ENCODE measurements at places on chromosomes 4 and X.

DNA sequence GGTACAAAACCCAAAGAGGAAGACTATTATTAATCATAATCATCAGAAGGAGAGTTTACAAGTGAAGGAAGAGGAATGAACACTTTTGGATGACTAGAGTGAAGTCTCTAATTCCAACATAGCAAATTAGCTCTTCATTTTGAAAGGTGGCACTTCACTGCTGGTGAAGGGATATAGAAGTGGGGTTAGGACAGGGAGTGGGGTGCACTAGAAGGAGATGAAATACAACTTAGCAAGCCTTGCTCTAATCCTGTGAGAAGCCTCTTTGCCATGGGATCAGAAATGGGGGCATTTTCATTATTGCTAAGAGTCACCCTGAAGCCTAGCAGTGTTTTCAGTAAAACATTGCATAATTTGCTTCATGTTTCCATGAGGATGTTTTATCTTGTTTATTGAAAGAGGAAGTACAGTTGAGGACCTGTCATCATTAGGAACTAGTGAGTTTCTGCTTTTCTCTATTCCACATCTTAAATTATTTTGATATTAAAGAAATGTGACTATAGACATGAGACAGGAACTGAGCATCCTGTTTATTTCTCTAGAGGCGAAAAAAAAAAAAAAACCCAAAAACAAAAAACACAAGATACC is 9.3 kb upstream of the GRPR start:
- peak; percentile 28 for DNase-seq

DNA sequence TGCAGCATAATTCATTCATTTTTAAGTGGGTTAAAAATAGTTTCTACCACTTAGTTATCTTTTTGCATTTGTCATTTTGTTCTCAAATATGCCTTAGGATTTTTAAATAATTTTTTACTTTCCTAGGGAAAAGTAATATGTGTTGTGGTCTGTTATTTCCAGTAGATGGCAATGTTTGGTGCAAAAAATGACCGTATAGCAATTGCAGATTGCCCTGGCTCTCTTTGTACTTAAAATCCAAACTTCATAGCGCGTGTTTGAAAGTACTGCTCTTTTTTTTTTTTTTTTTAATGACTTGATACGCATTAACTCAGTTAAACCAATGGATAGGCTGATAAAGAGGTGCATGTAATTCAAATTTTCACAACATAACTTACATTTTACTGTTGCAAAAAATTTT is 74.4 kb upstream of the RBMX start:
- peak; percentile 25 for DNase-seq

GRCh38 chrX:71510161-71510560 is 22.7 kb upstream of the OGT start:
- peak; percentile 47 for DNase-seq

DNA sequence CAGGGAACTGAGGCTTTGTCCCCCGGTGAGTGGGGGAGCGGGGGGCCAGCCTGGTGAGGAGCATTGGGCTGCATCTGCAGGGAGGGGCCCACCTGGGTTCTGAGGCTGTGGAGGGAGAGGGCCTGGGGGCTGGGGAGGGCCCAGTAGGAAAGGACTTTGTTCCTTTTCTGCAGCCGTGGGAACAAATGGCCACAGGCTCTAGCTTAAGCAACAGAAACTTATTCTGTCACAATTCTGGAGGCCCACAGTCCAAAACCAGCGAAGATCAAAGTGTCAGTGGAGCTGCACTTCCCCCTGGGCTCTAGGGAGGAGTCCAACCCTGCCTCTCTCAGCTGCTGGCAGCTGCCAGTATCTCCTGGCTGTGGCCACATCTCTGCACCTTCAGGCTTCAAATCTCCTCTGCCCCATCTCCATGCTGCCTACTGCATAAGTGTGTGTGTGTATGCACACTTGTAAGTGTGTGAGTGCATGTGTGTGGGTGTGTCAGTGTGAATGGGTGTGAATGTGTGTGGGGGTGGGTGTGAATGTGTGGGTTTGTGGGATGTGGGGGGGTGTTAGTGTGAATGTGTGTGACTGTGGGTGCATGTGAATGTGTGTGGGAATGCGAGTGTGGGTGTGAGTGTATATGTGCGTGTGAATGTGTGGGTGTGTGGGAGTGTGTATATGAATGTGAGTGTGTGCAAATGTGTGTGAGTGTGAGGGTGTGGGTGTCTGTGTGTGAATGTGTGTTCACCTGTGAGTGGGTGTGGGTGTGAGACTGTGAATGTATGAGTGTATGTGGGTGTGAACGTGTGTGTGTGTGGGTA is 204.5 kb upstream of the PSAPL1 start:
- peak; percentile 95 for DNase-seq

- peak; percentile 27 for DNase-seq
These were observed 47.9 kb downstream of the CXCL1 start for GRCh38 chr4:73917081-73917501.

- no peak for DNase-seq
These were observed 222.8 kb downstream of the FRMPD4 start for GRCh38 chrX:12360986-12361598.

DNA sequence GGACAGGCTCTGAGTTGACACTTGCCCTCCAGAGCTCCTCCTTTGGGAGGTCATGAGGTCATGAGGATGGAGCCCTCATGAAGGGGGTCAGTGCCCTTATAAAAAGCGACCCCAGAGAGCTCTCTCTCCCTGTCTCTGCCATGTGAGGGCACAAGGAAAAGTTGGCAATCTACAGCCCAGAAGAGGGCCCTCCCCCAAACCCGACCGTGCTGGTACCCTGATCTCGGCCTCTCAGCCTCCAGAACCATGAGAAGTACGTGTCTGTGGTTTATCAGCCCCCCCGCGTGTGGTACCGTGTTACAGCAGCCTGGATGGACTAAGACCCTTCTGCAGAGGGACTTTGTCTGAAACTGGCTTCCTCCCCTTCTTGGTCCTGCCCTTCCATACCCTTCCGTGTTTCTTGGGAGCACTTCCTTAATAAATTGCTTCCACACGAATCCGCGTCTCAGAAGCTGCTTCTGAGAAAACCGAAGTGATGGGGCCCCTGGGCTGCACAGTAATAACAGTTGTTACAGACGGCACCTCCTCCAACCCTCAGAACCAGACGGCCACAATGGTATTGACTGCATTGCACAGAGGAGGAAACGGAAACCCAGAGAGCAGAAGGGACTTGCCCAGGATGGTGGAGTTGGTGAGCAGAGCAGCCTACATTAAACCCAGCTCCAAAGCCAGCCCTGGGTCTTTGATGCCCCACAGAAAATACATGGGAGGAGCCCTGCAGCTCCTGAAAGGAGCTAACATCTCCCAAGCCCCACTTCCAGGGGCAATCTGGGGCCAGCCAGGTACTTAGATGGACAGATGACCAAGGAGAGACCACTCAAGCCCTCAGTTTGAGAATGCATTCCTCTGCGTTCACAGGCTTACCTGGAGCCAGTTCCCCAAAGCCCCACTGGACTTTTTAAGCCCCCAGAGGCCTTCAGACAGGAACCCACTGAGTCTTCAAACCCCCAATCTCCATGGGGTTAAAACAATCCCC is 242.7 kb downstream of the BCOR start:
- peak; percentile 57 for DNase-seq

- DNase-seq: no peak
These were observed 1.2 kb downstream of the GPM6B start for GRCh38 chrX:13815664-13816063.

- DNase-seq: peak; percentile 93
These were observed 126.8 kb downstream of the IRF2 start for GRCh38 chr4:184347251-184348239.

DNA sequence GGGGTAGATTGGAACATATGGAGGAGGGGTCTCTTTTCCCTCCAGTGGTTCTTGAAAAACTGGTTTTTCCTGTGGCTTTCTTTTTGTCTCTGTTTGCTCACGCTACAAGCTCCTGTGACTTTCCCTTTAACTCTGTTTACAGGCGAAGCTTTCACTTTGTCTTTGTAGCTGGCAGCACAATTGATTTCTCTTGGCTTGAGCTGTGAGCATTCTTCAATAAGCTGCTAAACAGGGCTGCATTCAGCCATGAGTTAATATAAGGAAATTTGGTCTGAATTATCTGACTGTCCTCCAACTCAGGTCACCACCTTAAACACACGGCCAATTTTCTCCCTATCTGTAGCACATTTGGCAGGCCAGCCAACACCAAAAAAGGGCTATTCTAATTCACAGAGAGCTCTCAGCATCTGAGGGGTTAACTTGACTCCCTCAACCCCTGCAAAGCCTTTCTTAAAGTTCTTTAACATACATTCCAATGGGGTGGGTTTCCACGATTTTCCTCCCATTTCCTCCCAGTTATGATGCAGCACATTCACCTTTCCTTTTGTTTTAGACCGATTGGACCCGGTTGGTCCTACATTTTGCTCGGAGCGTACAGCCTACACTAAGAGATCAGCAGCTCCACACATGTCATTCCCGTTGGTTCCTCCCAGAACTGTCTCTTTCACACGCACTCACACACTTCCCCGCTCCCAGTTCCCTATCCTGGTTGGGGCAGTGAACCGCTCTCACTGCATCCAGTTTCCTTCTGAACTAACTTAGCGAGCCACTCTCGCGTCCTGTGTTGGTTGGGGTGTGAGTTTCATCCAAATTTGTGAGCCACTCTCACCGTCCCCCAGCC is 45.4 kb downstream of the UGT2A3 start:
- no peak for DNase-seq

DNA sequence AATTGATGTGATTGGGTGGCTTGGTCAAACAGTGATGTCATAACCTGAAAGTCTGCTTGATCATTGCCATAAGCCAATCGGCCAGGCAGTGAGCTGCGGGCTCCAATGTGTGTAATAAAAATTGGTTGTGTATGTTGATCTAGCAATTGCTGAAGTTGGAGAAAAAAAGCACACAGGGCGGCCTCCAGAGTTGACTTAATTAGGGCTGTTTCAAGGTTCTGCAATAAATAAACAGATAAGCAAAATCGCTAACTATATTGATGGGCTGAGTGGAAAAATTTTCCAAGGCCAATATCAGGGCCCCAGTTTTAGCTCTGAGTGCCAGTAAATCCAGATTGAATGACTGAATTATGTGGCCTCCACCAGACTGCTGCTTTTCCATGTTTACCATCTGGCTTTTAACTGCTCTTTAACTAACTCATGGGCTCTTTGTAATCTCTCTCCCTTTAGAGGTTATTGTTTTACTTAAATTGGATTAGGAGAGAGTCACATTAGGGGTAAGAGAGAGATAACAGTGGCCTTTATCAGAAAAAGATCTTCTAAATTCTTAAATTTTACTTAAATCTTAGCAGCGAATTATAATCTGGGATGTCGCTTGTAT is 160.6 kb upstream of the WDFY3 start:
- DNase-seq: no peak

GRCh38 chr4:140719022-140719421 is 37.2 kb downstream of the TBC1D9 start:
- peak; percentile 86 for DNase-seq

- DNase-seq: peak; percentile 89
These were observed 10.7 kb downstream of the SGMS2 start for GRCh38 chr4:107835406-107835805.

DNA sequence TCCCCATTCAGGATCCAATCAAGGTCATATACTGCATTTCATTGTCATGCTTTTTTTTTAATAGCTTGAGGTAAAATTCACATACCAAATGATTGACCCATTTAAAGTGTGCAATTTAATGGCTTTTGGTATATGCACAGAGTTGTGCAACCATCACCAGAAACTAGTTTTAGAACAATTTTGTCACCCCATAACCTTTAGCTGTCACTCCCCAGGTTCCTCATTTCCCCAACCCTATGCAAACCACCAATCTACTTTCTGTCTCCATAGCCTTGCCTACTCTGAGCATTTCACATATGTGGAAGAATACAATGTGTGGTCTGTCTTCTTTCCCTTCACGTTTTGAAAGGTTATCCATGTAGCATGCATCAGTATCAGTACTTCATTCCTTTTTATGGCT is 1.4 kb upstream of the SMAD1 start:
- peak; percentile 57 for DNase-seq

- no peak for DNase-seq
These were observed 2.1 kb upstream of the ZMYM3 start for GRCh38 chrX:71256051-71256450.

DNA sequence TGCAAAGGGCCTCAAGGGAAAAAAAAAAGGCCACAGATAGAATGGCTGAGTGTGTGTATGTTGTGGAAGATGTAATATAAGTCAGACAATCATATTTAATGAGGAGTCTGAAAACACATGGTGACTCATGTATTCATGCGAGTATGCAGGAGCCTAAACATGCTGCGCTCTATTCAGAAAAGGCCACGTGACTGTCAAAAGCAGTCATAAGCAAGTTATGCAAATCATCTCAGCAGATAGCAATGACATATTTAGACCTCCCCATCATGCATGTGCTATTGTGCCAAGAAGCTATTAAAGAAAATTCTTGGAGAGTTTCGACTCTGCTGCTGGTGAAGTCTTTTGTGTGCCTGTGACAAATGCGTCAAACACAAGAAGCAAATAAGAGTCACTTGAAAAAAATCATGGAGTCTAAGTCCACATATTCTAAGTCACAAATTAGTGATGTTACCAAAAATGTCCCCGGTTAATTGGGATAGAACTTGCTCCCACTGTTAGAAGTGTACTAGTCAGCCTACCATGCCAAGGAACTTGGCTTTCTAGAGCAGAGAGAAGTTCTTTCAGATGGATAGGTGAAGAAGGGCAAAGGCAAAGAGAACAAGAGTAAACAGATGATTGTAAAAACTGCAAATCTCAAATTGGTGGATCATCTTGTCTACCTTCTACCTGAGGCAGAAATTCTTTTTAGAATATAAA is 5.0 kb downstream of the LNX1 start:
- DNase-seq: no peak

GRCh38 chrX:118355225-118355920 is 9.5 kb downstream of the WDR44 start:
- peak; percentile 25 for DNase-seq

GRCh38 chr4:17018013-17018412 is 119.6 kb upstream of the LDB2 start:
- DNase-seq: no peak

DNA sequence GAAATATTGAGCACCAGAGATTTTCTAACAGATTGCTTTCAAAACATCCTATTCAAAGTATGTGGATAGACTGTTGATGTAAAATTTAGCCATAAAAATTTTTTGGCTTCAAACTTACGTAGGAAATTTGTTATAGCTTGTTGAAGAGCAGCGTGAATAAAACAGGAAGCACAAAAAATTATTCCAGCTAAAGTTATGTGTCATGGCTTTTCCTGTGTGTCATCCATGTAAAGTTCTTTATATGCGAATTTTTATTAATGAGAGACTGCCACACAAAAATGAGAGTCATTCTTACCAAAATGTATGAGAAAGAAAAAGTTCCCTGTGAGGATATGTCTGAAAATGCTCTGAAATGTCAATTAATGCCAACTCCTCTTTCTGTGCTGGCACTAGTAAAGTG is 19.5 kb downstream of the EPGN start:
- peak; percentile 65 for DNase-seq

- DNase-seq: no peak
These were observed 28.9 kb downstream of the ZFX start for GRCh38 chrX:24178441-24178840.

DNA sequence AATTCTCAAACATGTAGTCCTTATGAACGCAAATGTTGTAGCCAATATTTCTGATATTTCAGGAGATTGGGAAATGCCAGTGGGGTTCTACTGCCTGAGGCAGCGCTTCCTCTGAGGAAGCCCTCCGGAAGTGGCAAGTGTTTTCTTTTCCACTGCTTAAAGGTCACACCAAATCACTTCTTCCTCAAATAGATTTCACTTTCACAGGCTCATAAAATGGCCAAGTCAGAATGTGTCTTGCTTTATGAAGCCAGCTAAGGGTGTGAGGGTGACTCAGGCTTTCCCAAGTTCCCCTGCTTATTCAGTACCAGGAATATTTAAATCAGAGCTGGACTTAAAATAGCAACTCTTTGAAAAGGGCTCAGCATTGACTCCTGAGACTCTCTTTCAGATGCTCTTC is 514.2 kb upstream of the DIPK2B start:
- peak; percentile 72 for DNase-seq

GRCh38 chr4:1628892-1629698 is 55.0 kb downstream of the FAM53A start:
- DNase-seq: peak; percentile 56
